ENCODE measurements at places on chromosomes 11 and 22.
A peak's percentile ranks its signal among the peaks of the same experiment; 100 is the strongest.

- no peak for DNase-seq
Observed at GRCh38 chr11:20438637-20439036, 51.1 kb downstream of the PRMT3 start.

GRCh38 chr11:132531921-132532320 is 1000.4 kb downstream of the OPCML start:
- DNase-seq: no peak

GRCh38 chr11:134044514-134045284 is 24.2 kb upstream of the JAM3 start:
- DNase-seq: no peak

DNA sequence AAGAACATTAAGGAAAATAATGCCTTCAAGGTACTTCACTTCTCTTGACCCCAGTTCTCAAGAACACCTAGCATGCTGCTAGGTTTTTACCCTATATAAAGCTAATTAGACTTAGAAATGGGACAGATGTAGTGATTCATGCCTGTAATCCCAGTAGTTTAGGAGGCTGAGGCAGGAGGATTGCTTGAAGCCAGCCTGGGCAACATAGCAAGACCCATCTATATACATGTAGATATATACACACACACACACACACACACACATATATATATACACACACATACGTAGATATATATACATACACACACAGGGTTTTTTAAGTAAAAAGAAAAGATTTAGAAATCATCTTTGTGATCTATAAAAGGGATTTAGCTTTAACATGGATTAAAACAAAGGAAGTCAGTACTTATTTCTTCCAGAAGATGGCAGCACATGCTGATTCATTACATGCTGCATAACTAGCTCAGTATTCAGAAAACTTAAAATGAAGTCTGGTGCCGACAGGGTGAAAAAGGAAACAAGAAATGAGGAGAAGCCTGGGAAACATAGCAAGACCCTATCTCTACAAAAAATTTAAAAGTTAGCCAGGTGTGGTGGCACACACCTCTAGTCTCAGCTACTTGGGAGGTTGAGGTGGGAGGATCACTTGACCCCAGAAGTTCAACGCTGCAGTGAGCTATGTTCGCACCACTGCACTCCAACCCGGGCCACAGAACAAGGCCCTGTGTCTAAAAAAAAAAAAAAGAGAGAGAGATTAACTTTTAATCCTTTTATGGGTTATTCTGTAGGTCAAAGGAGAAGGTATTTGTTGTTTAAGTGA is 28.5 kb upstream of the RBX1 start:
- peak; percentile 18 for DNase-seq

DNA sequence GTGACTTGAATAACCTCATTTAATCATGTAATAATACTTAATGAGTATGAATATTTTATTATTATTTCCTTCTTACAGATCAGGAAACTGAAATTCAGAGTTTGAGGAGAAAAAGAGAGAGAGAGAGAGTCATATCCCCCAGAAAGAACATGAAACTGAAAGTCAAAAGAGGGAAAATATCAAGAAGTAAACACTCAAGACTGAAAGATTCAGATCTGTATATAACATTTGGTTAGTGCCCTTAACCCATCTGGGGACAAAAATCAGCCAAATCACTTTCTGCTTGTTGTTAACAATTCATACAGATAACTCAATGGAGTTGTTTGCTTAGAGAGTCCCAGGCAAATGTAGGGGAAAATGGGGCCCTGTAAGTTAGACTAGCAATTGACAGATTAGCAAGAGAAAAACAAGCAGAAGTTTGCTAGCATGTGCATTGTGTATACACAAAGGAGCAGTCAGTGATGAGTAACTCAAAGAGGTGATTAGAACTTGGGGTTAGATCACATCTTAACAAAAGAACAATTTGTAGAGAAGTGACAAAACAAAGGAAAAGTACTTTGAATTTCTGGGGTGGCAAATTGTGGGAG is 25.9 kb upstream of the MMP13 start:
- no peak for DNase-seq

GRCh38 chr22:48700566-48701295 is 1126.9 kb downstream of the BRD1 start:
- DNase-seq: no peak

DNA sequence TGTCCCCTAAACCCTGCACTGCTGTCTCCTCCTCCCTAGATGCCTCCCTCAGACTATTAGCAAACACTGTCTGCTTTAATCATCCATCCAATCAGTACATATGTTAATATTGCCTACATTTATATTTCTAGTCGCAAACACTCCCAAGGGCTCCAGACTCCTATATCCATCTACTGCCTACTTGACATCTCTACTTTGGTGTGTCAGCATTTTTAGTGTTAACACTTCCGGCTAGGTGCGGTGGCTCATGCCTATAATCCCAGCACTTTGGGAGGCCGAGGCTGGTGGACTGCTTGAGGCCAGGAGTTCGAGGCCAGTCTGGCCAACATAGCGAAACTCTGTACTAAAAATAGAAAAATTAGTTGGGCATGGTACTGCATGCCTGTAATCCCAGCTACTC is 5.5 kb upstream of the THOC5 start:
- DNase-seq: no peak

GRCh38 chr11:67303835-67304411 is 593 bp downstream of the SSH3 start:
- DNase-seq: no peak

- DNase-seq: no peak
Observed at GRCh38 chr11:13341026-13341425, 63.4 kb downstream of the BMAL1 start.

GRCh38 chr11:59267196-59267595 is 54.5 kb upstream of the MPEG1 start:
- no peak for DNase-seq

DNA sequence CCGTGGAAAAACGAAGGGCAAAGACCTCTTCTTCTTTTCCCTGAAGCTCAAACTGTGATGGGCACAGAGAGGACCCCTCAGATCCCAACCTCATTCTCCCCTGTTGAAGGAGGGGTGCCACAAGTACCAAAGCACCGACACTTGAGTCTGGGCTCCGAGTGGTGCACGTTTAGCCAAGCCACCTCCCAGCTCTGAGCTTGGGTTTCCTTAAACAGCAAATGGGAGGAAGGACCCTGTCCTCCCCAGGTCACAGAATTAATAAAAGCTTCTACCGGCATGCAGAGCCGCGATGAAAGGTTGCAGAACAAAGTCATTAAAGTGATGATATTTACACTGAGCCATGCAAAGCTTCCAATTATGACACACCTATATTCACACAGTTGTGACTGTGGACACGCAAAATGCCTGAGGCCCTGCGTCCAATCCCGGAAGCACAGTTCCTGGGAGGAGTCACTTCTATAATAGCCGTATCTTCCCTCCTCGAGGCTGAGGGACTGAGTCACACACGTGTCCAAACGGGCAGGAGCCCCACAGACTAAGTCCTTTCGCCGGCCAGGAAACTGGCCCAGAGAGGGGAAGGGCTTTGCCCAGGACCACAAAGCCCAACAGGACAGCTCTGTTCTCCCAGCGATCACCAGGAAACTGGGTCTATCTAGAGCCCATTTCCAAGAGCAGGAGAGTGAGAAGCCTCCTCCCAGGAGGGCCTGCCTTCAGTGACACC is 922 bp upstream of the CSNK1E start:
- DNase-seq: peak; percentile 68

DNA sequence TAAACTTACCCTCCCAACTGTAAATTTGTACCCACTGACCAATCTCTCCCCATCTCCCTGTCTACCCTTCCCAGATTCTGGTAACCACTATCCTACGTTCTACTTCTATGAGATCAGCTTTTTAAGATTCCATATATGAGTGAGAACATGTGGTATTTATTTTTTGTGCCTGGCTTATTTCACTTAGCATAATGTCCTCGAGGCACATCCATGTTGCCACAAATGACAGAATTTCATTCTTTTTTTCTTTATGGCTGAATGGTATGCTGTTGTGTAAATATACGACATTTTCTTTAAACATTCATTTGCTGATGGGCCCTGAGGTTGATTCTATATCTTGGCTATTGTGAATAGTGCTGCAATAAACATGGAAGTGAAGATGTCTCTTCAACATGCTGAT is 74.7 kb upstream of the RRM1 start:
- DNase-seq: no peak

GRCh38 chr11:122478986-122479385 is 176.5 kb upstream of the UBASH3B start:
- DNase-seq: no peak

GRCh38 chr11:33463059-33463458 is 205.9 kb downstream of the HIPK3 start:
- no peak for DNase-seq

GRCh38 chr11:105274631-105275030 is 135.1 kb upstream of the CARD18 start:
- no peak for DNase-seq

DNA sequence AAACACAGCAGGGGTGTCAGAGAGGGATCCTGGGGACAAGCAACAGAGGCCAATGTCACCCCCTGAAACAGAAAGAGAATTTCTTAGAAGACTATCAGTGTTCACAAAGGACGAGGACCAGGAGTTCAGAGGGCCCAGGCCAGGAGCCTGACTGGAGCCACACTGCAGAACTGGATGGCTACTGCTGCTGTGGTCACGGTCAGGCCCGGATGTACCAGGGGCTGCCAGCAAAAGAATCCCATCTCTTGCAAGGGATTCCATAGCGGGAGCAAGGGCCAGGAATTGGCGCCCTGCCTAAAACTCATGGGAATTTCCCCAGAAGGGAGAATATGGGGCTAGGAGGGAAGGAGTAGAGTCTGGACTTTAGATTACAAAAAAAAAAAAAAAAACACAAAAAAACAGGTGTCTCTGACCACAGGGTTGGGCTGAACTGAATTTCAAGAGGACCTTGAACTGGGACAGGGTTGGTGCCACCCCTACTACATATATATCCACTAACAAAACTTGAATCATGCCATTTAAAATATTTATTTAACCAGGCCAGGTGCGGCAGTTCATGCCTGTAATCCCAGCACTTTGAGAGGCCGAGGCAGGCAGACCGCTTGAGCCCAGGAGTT is 15.7 kb upstream of the KCTD14 start:
- DNase-seq: no peak

DNA sequence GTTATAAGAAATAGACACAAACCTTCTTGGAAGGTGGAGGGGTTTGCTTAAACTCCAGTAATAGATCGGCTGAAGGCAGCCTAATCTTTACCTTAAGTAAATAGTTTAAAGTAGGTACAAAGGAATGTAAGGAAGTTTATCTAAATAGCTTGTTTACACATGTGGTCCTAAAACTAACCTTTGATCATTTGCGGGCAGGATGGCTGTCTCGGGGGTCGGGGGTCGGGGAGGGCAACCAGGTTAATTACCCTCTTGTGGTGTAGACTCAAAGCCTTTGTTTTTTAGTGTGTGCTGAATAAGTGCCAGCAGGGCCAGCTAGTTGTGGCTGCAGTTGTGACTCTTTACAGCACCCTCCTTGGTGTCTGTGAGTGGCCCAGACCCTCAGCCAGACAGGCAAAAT is 256.9 kb upstream of the SESN3 start:
- no peak for DNase-seq

DNA sequence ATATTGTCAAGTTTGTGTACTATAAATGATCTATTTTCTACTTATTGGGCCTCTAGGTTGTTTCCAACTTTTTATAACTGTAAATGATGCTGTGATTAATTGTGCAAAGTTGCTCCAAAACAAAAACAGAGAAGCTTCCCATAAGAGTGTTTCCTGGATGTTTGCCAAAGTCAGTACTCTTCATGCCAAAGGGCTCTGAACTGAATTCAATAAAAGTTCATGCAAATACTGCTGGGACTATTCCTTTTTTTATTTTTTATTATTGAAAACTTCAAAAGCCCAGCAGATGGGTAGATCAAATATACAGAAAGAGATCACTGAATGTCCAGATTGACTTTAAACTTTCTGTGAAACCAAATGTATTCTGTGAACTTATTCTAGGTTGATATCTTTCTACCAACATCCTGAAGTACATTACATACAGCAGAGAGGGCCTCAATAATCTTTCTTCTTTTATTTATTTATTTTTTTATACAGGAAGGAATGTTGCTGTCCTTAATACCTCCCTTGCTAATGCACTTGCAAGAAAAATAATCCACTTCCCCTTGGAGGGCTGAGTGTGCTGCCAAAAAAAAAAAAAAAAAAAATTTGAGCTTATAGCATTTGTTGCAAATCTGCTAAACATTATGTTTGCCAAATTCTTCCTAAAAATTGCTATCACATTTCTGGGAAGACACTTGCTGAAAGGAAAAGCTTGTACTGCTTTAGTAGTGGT is 53.0 kb downstream of the CTSC start:
- DNase-seq: no peak

GRCh38 chr22:35510481-35510934 is 30.1 kb upstream of the RASD2 start:
- DNase-seq: peak; percentile 16

DNA sequence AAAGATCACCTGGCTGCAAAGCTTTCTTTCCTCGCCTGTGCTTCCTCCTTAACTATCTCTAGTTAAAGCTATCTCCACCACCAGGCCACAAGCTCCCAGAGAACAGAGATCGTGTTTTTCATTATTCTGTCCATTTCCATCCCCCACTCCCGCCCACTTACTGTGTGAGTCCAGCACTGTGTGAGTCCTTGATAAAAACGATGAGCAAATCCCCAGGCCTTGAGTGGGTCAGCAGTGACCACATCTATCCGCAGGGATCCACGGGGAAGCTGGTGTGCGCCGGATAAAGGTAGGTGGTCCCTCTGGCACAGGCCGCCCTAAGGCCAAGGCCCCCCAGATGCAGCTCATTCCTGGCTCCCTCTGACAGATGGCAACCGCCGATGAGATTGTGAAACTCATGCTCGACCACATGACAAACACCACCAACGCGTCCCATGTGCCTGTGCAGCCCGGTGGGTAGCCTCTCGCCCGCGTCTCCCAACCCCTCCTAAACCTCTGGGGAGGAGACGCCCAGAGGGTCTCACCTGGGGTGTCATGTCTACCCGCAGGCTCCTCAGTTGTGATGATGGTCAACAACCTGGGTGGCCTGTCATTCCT is 9.3 kb downstream of the TKFC start:
- no peak for DNase-seq

- no peak for DNase-seq
Observed at GRCh38 chr11:24592360-24592759, 95.5 kb downstream of the LUZP2 start.

- DNase-seq: no peak
Observed at GRCh38 chr11:123045101-123045500, 16.8 kb downstream of the HSPA8 start.

- peak; percentile 5 for DNase-seq
Observed at GRCh38 chr11:106032861-106033260, 10.8 kb upstream of the MSANTD4 start.

DNA sequence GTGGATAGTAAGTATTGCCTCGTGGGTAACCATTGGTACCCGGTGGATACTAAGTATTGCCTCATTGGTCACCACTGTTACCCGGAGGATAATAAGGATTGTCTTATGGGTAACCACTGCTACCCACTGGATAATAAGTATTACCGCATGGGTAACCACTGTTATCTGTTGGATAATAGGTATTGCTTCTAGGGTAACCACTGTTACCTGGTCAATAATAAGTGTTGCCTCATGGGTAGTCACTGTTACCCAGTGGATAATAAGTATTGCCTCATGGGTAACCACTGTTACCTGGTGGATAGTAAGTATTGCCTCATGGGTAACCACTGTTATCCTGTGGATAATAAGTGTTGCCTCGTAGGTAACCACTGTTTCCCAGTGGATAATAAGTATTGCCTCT is 22.6 kb upstream of the NXPE4 start:
- DNase-seq: no peak

- no peak for DNase-seq
Observed at GRCh38 chr11:1258401-1259075, 35.7 kb downstream of the MUC5B start.

GRCh38 chr11:17443000-17443399 is 33.6 kb downstream of the ABCC8 start:
- DNase-seq: no peak

GRCh38 chr11:77195071-77195755 is 67.2 kb downstream of the MYO7A start:
- no peak for DNase-seq

All from skeletal muscle cell (primary cell).